NCI-H1048 (cell line): ENCODE measurements at places on chromosomes 16 and 17.

DNA sequence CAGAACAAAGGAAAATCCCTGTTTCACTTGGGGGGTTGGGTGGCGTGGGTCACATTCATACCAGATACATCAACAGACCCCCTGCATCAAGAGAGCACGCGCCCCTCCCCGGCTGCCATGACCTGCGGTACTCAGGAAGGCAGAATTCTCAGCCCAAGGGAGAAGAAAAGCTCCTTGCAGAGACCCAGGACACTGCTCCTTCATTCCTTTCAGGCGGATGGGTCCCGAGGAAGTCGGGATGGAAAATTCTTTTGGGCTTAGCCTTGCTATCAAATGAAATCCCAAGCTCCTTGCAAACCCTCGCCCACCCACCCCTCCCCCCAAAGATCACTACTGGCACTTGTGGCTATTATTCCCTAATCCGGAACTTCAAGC is 40.6 kb downstream of the HIC1 start:
- DNase-seq, result no peak

- no peak for DNase-seq
Measured at GRCh38 chr16:50567651-50568050, 19.5 kb downstream of the NKD1 start.

GRCh38 chr16:28311413-28311812 is 19.1 kb downstream of the SBK1 start:
- no peak for DNase-seq

DNA sequence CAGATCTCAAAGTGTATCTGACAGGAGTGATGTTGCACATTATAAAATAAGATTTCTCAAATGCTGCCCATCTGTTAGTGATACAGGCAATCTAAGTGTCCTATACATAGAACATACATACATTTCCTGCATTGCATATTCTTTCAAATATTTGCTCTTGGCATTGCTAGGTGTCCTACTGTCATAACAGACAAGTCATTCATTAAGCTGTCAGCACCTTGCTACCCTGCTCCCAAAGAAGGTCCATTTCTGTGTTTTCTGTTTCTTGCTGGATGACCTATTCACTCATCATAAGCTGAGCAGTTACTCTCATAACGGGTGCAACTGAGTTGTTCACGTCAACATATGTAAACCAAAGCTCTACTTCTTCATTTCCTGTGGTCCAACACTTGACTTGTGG is 719.0 kb downstream of the KCNJ2 start:
- no peak for DNase-seq

DNA sequence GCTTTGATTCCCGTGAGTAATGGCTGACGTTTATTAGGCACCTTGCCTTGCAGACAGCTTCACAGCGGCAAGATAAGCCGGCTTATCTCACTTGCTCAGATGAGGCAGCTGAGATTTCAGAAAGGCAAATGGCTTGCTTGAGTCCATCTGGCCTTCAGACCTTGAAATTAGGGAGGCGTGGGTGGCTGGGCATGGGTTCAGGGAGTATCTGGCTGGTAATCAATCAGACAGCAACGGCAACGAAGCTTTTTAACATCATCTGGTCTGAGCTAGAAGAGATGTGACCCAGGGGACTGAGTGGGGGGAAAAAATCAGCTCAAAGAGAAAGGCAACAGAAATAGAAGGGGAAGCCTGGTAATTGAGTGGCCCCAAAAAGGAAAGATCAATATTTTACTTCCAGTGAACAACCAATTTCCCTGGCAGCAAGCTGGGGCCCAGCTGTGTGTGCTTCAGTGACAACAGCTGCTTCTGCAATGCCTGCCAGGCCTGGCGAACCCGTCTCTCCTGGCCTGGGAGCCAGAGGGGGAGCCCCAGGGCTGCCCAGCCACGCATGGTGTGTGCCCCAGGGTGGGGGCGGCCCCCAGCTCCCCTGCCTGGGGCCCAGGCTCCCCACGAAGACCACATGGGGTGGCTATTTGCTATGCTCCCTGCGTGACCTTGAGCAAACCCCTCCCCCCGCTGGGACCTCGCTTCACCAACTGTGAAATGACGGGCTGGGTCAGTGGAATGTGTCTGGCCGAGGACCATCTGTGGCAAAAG is 34.0 kb downstream of the RAB11FIP4 start:
- no peak for DNase-seq

DNA sequence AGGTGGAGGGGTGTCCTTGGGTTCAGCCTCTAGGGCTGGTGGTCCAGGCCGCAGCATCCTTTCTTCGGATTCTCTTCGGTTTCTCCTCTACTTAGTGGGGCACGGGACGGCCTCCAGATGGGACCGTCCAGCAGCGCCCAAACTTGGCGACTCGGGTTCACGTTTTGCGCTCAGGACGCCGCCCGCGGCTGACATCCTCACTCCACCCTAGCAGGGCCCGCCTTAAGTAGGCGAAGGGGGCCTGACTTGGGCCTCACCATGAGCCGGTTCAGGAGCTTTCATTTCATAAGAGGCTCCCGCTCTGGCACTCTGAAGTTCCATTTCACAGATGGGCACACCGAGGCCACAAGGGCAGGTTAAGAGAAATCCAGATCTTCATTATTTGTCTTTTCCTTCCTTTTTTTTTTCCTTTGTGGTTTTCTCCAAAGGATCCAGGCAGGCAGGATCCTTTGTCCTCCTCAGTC is 141.2 kb downstream of the SEC14L1 start:
- DNase-seq, result no peak

GRCh38 chr17:45428050-45428617 is 4.5 kb downstream of the ARHGAP27 start:
- DNase-seq, result peak; percentile 53

- no peak for DNase-seq
Measured at GRCh38 chr16:61246592-61246991, 789.6 kb downstream of the CDH8 start.

- no peak for DNase-seq
Measured at GRCh38 chr16:25038239-25038954, 23.2 kb upstream of the ARHGAP17 start.

DNA sequence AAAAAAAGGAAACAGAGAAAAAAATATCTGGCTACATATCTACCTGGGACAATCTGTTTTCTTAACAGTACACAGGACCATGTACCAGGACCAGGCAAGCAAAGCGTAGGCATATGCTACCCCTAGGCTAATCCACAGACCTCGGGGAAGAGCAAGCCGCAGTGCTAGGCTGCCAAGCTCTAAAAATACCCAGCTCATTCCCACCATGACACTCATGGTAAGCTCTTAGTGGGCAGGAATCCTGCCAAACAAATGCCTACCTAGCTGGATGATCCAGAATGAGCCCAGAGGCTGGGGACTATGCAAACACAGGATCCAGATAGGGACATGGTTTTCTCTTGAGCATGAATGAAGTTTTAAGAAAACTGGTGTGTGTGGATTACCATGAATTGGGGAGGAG is 95.6 kb downstream of the GRIN2A start:
- no peak for DNase-seq

- no peak for DNase-seq
Measured at GRCh38 chr17:72535779-72536178, 415.0 kb downstream of the SOX9 start.

- DNase-seq, result no peak
Measured at GRCh38 chr16:66927918-66928649, 2.7 kb upstream of the RRAD start.

DNA sequence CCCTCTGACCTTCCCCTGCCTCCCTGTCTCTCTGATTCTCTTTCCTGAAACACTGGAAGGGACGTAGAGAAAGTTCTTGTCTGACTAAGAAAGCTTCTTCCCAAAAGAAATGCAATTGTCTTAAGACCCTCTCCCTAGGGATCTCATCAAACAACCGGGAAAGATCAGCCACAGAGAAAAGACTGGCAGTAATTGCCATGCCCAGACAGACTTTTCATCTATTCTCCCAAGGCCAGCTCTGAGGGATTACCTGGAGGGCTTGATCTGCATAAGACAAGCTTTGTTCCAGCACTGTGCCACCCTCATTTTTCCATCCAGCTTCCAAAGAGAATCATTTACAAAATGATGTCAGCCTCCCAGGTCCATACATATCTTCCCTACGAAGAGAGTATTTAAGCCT is 38.8 kb upstream of the HS3ST3A1 start:
- DNase-seq, result no peak

GRCh38 chr17:48472411-48473281 is 42.6 kb upstream of the SKAP1 start:
- no peak for DNase-seq

- no peak for DNase-seq
Measured at GRCh38 chr17:21089933-21090901, 36.5 kb upstream of the DHRS7B start.

DNA sequence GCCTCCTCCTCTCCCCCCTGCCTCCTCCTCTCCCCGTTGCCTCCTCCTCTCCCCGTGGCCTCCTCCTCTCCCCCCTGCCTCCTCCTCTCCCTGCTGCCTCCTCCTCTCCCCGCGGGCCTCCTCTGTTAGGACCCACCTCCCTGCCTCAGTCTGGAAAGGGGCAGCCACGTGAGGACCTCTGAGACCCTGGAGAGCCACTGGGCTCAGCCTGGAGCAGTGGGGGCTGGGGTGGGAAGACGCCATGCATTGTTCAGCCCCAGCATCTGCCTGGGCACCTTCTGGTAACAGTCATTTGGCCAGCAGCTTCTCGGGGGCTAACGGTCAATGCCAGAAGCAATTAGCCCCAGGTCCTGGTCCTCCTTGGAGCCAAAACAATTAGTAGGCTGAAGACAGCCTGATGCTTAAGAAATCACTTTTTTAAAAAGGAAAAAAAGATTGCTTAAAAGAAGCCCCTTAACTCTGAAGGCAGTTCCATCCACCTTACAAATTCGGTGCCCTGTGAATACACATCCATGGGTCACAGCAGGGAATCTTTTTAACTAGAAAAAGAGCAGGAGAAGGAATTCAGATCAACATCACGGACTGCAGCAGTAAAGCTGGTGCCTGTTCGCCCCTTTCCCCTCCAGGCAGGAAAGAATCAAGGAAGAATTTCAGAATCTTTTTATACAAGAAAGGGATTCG is 29.8 kb downstream of the NXN start:
- DNase-seq, result no peak

- no peak for DNase-seq
Measured at GRCh38 chr17:7845359-7846062, 9.4 kb upstream of the TMEM88 start.

- no peak for DNase-seq
Measured at GRCh38 chr16:29226782-29227181, 179.7 kb downstream of the NPIPB11 start.

DNA sequence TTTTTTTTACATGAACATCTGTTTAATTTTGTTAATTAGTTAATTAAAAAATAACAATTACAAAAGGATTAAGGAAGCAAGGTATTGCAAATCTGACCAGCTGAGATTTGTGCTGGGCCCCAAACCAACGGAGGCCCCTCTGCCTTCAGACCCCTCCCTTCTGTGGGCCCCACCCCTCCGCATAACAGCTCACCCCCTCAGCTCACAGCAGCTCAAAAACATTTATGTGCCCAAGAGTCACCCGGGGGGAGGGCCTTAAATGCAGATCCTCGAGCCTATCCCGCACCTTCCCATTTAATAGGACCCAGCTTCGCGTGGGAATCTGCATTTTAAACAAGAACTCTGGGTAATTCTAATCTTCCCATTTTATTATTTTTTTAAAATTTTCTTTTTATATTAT is 75.0 kb downstream of the MGAT5B start:
- DNase-seq, result no peak

GRCh38 chr17:1736348-1737281 is 6.1 kb upstream of the SERPINF2 start:
- no peak for DNase-seq

DNA sequence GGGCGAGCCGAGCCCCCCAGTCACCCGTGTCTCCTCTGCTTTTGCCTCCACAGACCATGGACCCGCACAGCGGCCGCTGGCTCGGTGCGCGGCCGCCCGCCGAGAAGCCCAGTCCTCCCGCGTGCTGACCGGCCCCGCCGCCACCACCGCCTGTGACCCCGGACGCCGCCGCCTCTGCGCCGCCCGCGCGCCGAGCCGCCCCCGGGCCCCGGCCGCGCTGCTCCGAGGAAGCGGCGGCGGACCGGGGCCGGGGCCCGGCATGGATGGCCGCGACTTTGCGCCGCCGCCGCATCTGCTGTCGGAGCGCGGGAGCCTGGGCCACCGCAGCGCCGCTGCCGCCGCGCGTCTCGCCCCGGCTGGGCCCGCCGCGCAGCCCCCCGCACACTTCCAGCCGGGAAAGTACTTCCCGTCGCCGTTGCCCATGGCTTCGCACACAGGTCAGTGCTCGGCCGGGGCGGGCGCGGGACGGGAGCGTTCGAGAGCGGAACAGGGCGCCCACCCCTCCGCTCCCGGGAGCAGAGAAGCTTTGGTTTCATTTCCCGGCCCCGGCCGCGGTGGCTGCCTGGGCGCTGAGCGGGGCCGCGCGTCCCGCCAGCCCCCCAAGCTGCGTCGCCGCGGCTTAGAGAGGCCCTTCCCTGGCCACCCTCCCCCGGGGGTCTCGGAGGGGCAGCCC is 4.4 kb downstream of the BAHCC1 start:
- no peak for DNase-seq

GRCh38 chr16:27883576-27883975 is 179.9 kb downstream of the GSG1L start:
- DNase-seq, result no peak

- DNase-seq, result no peak
Measured at GRCh38 chr17:46952115-46952514, 26.9 kb downstream of the RPRML start.

GRCh38 chr16:974611-975261 is 4.0 kb upstream of the LMF1 start:
- DNase-seq, result no peak

- no peak for DNase-seq
Measured at GRCh38 chr17:51819341-51820219, 338.9 kb downstream of the CA10 start.
